Right ventricle myocardium superior (tissue), 1 donor: ENCODE measurements at places on chromosomes 1 and 21. TPM values are rescaled to one million over a fixed set of nuclear protein-coding genes. Genes with fewer than 3 reads are reported as not detected.
A peak's percentile ranks its signal among the peaks of the same experiment; 100 is the strongest.

The TDRD5 gene
- total RNA-seq = not detected

The NHLH1 gene
- total RNA-seq = not detected

The LDLRAD1 gene
- total RNA-seq = not detected

The MAB21L3 gene
- total RNA-seq = not detected

The PLPPR4 gene
- total RNA-seq = 0.11 TPM

The TCEA3 gene
- total RNA-seq = 72.7 TPM

The TFF2 gene
- not detected for total RNA-seq

The KRTAP12-3 gene
- not detected for total RNA-seq

- no peak for DNase-seq
These were observed 2.9 kb downstream of the ABCA4 start for GRCh38 chr1:94118013-94118412.

DNA sequence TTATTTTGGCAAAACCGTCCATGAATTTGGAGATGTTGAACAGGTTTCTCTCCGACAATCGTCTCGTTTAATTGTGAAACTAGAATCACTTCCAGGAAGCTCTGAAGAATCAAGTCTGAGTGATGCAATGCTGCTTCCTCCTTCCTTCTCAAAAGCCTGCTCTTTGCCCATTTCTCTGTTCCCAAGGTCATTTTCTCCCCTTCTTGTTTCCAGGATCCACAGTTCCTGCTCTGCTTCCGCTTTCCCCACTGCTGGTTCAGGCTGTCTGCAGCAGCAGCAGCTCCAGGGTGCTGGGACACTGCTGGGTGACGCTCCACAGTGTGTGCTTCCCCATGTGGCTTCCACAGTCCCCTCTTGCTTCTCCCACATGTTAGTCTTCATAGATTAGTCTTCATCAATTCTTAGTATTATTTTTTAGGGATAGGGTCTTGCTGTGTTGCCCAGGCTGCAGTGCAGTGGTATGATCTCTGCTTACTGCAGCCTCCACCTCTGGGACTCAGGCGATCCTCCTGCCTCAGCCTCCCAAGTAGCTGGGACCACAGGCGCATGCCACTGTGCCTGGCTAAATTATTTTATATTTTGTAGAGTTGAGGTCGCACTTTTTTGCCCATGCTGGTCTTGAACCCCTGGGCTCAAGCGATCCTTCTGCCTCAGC is 156.2 kb downstream of the DYRK1A start:
- DNase-seq = no peak

GRCh38 chr1:110675060-110675791 is 486 bp upstream of the KCNA3 start:
- no peak for DNase-seq

DNA sequence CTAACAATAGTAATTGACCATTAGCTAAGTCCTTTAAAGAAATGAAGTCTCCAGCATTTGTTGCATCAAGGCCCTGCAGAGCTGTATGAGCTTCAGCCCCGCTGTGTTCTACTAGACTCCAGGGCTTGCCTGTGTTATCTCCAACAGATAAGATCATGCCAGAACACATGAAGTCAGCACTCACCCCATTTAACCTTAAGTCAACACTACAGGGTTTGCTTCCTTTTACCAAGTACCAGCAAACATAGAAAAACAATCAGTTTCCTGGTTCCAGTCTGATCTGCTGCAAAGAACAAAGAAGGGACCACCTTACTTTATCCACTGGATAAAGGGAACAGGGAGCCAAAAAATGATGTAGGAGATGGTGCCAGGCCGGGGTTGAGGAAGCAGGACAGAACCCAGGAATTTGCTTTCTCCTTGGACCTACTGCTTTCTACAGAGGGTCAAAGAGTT is 41.3 kb upstream of the ENAH start:
- DNase-seq = peak; percentile 55

DNA sequence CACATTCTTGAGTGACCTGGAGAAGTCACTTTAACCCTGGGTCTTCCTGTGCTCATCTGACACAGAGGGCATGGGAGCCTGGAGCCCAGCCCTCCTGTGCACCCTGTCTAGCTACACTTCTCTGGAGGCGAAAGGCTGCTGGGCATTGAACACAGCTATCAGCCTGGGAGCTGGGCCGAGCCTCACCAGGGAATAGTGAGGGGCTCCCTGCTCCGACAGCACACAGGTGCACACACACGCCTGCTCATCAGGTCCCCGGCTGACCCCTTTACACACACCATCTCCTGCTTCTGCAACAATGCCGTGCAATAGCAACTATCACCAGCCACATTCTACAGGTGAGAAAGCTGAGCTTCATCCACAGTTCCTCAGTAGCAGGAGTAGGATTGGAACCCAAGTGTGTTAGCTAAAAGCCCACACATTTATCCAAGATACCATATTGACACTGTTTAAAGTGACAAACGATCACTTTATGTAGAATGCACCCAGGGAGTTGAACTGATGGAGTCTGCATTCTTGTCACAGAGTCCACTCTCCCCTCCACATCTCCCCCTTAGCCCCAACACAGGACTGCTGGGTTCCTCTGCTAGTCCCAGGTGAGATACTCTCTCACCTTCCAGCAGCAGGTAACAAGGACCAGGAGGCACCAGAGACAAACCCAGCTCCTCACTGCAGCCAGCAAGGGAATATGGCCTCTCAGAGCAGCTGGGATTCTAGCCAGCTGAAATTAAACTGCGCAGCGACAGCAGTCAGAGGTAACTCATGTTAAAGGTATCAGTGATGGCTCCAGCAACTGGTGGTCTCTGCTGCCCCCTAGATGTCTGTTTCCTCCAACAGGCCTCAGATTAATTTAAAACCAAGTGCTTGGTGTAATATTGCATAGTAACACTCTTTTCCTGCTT is 18.3 kb upstream of the CAPN8 start:
- DNase-seq = peak; percentile 49

- DNase-seq = no peak
These were observed 46.8 kb downstream of the OSBPL9 start for GRCh38 chr1:51663721-51664120.

DNA sequence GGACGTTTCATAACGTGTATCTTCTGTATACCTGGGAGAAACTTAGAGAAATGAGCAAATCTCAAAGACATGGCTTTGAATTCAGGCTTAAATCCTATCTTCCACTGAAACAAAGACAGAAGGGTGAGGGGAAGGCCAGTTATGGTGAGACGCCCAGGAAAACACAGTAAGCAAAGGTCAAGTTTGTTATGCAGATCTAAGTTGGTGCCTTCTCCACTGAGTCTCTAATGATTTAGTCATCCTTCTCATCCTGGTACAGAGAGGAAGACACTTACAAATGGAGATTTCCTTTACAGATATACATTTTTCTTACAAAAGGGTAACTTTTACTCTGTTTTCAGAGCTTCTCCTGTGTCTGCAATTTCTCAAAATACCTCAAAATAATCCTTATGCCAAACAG is 64.4 kb downstream of the MAP3K7CL start:
- no peak for DNase-seq

GRCh38 chr1:220684890-220685289 is 5.3 kb upstream of the C1orf115 start:
- no peak for DNase-seq

DNA sequence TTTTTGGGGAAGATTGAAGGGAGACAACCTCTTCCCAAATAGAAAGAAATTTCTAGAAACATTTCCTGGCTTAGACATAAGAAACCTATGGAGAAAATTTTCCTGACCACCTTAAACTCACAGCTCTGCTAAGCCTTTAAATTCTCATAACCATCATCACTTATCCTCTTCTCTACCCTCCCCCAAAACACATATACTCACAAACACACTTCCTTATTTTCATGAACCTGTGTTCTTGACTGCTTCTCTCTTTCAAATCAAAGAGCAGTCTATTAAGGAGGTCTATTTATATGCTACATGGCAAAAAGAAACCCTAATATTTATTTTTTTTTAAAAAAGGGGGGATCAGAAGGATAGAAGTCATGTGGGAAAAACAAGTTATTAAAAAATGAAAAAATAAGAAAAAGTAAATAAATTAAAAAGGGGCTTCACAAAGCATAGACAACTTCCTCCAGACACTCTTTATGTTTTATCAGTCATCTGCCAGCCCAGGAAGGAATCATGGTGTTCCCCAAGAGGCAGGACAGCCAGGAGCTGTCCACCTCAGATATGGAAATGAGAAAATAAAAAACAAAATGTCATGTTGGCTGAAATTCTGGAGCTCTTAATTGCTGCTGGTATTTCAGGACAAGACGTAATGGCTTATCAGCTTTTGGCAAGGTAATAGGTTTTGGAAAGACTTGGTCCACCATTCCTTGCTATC is 12.8 kb upstream of the RGS2 start:
- DNase-seq = no peak

DNA sequence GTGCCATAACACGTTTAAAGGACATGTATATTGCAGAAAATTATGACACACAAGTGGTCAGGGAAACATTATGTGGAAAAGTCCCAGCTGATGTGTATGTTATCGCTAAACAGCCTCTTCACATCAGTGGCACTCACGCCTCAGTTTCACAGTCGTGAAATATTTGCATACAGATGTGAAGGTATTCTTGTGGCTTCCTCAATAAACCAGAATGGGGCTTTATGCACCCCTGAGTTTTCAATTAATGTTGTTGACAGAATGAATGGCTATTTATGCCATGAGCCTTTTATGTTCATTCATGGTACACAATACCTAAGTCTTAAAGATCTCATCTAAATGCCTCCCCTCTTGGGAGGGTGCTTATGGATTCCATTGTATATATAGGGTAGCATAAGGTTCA is 202.1 kb upstream of the ADGRL2 start:
- DNase-seq = no peak
